ENCODE measurements at places on chromosomes 11 and 22.

DNA sequence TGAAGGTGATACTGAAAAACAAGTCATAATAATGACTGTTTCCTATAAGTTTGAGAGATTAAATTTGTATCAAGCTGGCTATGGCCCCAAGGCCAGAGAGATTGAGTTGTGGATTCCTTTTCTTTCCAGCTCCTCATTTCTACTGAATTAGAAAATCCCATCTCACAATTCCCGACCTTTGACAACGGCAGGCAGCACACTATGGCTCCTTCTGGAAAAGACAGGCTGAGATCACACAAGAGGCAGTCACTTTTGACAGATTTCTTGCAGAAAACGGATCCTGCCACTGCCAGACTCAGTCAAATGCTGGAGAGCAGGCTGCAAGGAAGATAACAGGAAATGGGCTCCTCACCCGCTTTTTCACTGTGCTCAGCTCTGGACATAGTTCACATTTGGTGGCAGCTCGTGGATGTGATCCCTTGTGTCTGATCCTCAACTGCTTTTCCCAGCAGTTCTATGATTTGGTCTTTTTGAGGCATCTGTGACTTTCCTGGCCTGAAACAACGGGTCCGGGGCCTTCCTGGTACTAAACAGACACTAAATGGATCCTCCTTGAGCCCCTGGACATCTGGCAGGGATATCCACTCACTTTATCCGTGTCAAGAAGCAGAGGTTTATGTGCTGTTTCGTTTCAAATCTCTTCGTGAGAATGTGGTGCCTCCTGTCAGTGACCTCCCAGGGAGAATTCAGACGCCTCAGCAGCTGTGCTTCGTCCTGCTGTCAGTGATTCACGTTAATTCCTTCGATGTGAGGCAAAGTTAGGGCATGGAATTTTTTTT lies 26.1 kb upstream of the RTL6 start:
- DNase-seq = no peak

- DNase-seq = no peak
Observed at GRCh38 chr11:66523611-66524010, 13.2 kb downstream of the BBS1 start.

- no peak for DNase-seq
Observed at GRCh38 chr11:114820621-114821020, 142.3 kb downstream of the NXPE2 start.

GRCh38 chr22:42661985-42662831 lies 13.0 kb upstream of the CYB5R3 start:
- DNase-seq = no peak

DNA sequence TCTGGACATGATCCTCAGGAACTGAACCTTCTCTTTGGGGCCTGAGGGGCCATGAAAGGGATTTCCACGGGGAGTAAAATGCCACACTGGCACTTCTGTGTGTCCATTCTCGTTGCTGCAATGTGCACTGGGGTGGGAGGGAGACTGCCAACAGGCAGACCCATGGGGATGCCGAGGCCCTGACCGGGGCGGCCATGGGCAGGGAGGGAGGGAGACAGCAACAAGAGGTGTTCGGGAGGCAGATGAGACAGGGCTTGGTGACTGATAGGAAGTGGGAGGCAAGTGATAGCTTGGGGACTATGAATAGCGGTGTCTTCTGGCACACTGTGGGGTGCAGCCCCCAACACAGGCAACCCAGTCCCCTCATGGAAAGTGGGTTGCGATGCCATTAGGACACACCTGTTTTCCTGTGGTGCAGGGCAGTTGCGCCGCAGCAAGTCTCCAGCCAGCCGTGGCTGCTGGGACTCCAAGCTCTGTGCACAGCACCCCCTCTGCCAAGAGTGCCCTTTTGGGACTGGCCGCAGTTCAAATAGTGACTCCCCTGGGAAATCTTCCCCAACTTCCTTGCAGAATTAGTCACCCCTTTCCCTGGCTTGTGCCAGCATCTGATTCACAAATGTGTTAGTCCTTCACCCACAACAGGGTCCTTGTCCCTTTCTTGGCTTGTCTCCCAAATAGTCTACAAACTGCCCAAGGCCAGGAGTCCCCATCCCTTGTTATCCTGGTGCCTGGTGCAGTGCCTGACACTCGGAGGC lies 88.8 kb downstream of the CHST1 start:
- no peak for DNase-seq

- DNase-seq = no peak
Observed at GRCh38 chr11:86124251-86125233, 55.7 kb upstream of the PICALM start.

- no peak for DNase-seq
Observed at GRCh38 chr11:36395978-36396736, 100.1 kb downstream of the PRR5L start.
